Mammary microvascular endothelial cell (primary cell): ENCODE measurements at places on chromosomes 11 and 22. TPM values are rescaled to one million over a fixed set of nuclear protein-coding genes. Genes with fewer than 3 reads are reported as not detected.

The CD248 gene
- 0.07 and 0.25 TPM in 2 replicates for total RNA-seq

The LAYN gene
- total RNA-seq: 19.8 and 25.3 TPM in 2 replicates

The MYEOV gene
- total RNA-seq: 10.7 and 14.1 TPM in 2 replicates

The CD44 gene
- total RNA-seq: 54.4 and 68.4 TPM in 2 replicates

The KRTAP5-1 gene
- not detected in 2 replicates for total RNA-seq

The C11orf86 gene
- not detected in 2 replicates for total RNA-seq

The KCNA4 gene
- not detected in 2 replicates for total RNA-seq

The MS4A2 gene
- not detected in 2 replicates for total RNA-seq

The MS4A6A gene
- total RNA-seq: not detected in 2 replicates

The CREBZF gene
- total RNA-seq: 9.4 and 12.7 TPM in 2 replicates

The OR4A16 gene
- not detected in 2 replicates for total RNA-seq

The SRPRA gene
- 107 and 109 TPM in 2 replicates for total RNA-seq

The OR5T1 gene
- total RNA-seq: not detected in 2 replicates

The DEUP1 gene
- not detected in 2 replicates for total RNA-seq

The KRTAP5-6 gene
- total RNA-seq: not detected in 2 replicates

The RTN4R gene
- 0.69 and 1.4 TPM in 2 replicates for total RNA-seq

The ART5 gene
- not detected in 2 replicates for total RNA-seq

The KAT5 gene
- total RNA-seq: 42.8 and 56.6 TPM in 2 replicates

The DNAJB13 gene
- 0.15 TPM in 1 of 2 replicates, not detected in the other for total RNA-seq

The KCNK4 gene
- total RNA-seq: not detected in 2 replicates

The JHY gene
- 1.2 and 1.7 TPM in 2 replicates for total RNA-seq

The MS4A15 gene
- total RNA-seq: not detected in 2 replicates

The C11orf21 gene
- not detected in 2 replicates for total RNA-seq

The POTEH gene
- not detected in 2 replicates for total RNA-seq

The KCNK7 gene
- 0.27 TPM in 1 of 2 replicates, not detected in the other for total RNA-seq

The CEND1 gene
- 0.20 and 0.40 TPM in 2 replicates for total RNA-seq

The PEX16 gene
- 22.1 and 24.2 TPM in 2 replicates for total RNA-seq

The MS4A4E gene
- not detected in 2 replicates for total RNA-seq

The MRGPRF gene
- total RNA-seq: 0.07 TPM in 1 of 2 replicates, not detected in the other

The TEAD1 gene
- 15.9 and 18.7 TPM in 2 replicates for total RNA-seq

The ARHGAP20 gene
- 0.53 and 0.59 TPM in 2 replicates for total RNA-seq

The ABCG4 gene
- 0.10 TPM in 1 of 2 replicates, not detected in the other for total RNA-seq

The H19 gene
- 6.5 and 9.7 TPM in 2 replicates for total RNA-seq

The KCTD21 gene
- total RNA-seq: 8.1 and 8.3 TPM in 2 replicates

The KLHL22 gene
- 15.0 and 18.6 TPM in 2 replicates for total RNA-seq

The CCDC87 gene
- total RNA-seq: 0.05 TPM in 1 of 2 replicates, not detected in the other
